ENCODE measurements at places on chromosomes 5 and 9.

DNA sequence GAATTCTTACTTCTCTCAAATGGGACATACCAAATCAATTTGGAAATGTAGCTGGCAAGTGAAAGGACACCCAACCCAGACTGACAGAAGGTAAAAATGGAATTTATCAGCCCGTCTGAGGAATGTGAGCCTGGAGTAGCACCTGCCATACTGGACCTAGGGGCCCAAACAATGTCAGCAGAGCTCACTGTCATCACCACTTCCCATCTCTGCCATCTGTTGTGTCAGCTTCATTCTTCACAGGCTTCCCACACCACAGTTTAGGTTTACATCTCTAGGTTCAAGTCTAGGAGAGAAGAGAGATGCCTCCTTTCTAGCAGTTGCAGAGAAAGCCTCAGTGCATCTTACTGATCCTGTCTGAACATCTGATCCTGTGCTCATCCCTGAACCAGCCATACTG lies 222.4 kb downstream of the DOCK8 start:
- DNase-seq: no peak

DNA sequence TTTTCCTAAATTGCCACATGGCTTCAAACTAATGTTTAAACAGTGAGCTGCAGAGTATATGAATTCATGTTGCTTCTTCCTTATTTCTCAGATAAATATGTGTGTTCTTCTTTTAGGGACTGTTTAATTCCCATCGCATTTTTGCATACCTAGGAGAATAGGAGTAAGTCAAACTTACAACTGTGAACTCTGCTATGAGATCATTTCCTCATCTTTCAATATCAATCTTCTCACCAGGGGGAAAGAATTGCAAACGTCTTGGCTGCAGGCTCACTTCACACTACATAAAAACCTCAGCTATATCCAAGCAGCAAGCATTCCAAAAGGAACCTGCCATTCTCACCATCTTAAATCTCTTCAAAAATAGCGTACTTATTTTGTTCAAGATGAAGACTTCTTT lies 271.0 kb downstream of the DNAH5 start:
- no peak for DNase-seq

DNA sequence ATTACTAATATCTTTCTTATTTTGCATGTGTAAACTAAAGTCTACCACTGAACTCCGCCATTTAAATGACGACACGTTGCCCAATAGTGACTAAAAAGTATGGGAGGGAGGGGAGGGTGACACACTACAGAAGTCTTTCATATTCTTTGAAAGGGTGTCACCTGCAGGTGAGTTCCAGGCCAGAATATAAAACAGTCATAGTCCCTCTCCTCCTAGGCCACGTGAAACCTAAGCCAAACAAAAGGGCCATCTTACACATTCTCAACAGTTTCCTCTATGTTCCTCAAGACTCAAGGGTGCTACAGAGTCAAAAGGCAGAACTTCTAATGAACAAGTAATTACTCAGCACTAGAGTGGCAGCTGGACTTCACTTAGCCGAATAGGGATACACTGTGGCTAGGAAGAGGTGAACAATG lies 6.4 kb downstream of the CEMIP2 start:
- DNase-seq: no peak

GRCh38 chr5:17326600-17327037 lies 109.2 kb downstream of the BASP1 start:
- DNase-seq: no peak

GRCh38 chr5:88675708-88676636 lies 207.0 kb downstream of the MEF2C start:
- DNase-seq: no peak

GRCh38 chr5:133154274-133155075 lies 102.7 kb downstream of the HSPA4 start:
- no peak for DNase-seq

GRCh38 chr5:147321569-147321968 lies 86.7 kb downstream of the STK32A start:
- DNase-seq: no peak

GRCh38 chr5:122877518-122877917 lies 32.1 kb downstream of the SNX24 start:
- DNase-seq: no peak

DNA sequence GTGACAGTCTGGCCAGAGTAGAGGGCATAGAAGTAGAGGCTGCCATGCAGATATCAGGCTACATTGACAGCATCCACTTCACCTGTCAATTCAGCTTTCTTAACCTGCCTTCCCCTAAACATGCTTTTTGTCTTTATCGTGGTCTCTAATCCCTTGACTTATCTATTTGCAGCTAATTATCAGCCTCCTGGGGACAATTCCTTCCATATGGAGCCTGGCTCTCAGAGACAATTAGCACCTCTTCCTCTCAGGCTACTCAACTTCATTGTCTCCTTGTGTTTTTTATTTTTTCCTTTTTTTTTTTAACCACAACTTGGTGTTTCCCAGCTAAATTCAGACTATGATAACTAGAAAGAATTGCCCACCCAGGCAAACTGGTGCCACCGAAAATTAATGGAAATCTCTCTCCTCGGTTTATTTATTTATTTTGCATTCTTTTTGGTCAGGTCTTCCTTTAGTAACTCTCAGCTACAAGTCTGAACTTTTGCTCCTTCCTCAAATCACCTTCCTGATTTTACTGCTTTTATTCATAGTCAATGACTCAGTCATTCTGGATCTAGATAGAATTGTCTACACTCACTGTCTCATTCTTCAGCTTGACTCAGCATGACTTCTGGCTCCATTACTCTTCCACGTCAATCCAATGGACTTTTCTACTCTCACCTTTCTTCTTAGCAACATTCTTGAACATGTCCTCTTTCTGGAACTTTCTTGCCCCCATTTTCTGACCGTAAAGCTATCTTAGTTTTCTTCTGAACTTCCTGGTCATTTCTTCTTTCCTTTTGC lies 63.0 kb upstream of the BASP1 start:
- peak; percentile 22 for DNase-seq

- no peak for DNase-seq
Observed at GRCh38 chr5:87877023-87877422, 391.6 kb downstream of the TMEM161B start.

GRCh38 chr9:124768750-124769548 lies 2.2 kb downstream of the NR6A1 start:
- no peak for DNase-seq

DNA sequence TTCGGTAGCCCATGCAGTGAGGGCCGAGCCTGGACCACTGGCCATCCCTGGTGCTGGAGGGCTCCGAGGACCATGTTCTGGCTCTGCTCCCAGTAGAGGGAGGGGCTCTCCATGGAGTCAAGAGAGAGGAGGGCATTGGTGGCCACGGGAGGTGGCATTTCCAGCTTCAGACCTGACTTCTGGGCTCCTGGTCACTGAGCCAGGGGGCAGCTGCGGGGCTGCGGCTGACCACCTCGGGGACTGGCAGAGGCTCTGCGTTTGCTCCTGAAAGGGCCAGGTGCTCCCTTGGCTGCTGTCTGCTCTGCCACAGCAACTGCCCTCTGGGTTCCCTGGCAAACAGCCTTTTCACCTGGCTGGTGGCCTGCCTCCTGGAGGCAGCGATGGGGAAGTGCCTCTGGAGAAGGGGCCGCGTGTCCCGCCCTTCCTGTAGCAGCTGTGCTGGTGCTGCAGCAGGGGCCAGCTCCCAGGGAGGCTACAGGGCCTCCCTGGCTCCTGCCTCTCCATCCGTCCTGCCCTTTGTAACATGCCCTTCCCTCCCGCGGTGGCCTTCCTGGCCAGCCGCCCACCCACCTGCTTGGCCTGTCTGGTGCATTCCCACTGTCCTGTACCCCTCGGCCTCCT lies 144.6 kb downstream of the CACNA1B start:
- no peak for DNase-seq

- DNase-seq: no peak
Observed at GRCh38 chr9:79817438-79818004, 245.8 kb downstream of the TLE4 start.

GRCh38 chr5:129481161-129481560 lies 21.1 kb downstream of the ADAMTS19 start:
- no peak for DNase-seq

DNA sequence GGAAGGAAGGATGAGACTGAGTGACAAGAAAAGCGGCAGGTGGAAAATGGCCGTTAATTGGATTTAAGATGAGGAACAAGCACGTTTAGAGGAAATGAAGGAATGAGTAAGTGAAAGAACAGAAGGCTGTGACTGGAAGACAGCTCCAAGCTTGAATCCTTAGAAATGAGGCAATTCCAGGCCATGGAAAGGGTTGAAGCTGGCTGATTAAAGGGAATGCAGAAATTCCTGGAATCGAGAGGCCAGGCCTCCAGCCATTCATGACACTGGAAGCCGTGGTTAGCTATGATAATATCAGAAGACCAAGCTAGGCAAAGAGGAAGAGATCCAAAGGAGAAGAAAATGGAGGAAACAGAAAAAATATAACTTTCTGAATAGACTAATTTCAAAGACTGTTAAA lies 84.2 kb downstream of the ARL15 start:
- DNase-seq: no peak

GRCh38 chr5:84057211-84057610 lies 327.5 kb downstream of the EDIL3 start:
- no peak for DNase-seq

DNA sequence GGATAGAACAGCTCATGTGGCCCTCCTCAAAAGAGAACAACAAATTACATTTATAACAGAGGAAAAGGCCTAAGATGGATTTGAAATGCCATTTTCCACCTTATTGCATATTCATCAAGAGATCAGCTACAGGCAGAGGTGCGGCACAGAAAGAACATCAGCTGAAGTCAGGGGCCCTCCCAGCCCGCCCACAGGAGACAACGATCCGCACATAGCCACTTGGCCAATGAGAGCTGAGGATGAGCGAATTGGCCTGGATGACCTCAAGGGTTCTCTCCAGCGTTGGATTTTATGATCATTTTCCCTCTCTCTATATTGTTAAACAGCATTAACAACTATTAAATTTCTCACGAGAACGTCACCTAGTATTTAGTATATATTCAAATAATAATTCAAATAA lies 97.6 kb downstream of the GNAQ start:
- no peak for DNase-seq

DNA sequence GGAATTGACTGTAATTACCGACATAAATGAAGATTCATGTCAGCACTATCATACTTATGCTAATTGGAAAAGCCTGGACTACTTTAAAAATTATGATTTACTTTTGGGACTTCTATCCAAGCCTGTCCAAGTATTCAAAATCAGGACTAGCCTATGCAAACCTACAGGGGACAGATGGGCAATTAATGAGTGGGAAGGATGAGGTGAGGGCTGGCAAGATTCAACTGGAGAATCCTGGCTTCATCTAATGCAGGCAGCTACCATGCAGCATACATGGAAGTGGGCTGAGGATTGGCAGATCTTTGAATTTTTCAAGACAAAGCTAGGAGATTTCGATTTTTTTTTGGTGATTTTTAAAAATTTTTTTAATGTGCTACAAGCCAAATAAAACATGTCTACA lies 532.6 kb downstream of the CSNK1G3 start:
- DNase-seq: no peak

- no peak for DNase-seq
Observed at GRCh38 chr9:2158766-2159430, 143.8 kb downstream of the SMARCA2 start.

DNA sequence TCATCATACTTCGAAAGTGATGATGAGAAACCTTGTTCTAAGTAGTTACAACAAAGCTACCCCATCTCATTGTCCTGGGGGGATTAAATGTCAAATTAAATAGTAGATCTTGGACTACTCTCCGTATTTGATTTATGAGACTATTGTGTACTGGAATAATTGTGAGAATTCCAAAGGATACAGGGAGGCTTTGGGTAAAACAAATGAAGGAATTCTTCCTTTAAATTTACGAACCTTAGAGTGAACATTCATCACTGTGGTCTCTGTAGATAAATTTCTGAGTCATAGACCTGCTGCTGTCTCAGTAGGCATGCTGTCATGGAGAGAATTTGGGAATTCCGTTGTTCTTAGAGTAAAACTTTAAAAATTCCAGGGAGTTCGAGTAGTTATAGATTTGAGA lies 836.2 kb downstream of the DNAH5 start:
- DNase-seq: no peak

DNA sequence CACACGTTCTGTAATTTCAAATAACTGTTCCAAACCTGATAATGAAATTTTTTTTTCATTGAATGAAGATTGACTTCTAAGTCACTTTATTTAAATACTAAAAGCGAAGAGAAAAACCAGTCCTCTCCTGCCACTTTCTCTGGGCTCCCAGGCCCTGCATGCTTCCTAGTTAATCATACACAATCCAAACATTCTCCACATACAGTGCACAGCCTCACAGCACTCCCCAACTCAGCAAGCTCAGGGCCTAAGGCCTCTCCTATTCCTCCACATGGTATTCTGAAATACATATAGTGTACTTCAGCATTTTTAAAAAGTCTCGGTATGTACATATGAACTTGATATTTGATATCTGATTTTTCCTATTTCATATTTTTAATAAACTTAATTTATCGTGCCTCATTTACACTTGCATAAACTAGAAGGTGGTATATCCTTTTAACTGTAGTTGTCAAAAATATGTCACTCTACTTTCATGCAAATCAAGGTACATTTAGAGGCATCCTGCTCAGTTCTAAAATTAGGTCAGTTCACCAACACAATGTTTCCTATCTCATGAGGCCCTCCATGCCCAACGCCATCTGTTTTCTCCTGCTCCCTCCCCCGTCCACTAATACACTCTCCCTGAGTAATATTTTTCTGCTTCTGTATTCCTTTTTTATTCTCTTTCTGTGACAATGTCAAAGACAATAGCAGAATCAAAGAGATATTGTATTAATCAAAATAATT lies 206.7 kb downstream of the ARRDC3 start:
- no peak for DNase-seq

DNA sequence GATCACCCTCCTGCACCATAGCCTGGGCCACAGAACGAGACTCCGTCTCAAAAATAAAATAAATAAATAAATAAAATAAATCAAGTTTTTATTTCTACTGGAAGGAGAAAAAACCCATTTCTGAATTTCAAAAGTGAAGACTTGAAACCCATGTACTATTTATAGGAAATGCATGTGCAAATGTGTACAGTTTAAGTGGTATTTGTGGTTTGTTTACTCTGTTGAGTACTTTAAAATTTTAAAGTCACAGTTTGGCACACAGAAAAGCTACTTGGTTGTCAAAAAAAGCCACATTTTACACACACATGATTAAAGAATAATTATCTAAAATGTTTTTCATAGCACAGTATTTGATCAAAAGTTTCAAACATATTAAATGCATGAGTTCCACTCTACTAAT lies 43.6 kb downstream of the NR3C1 start:
- no peak for DNase-seq

- peak; percentile 88 for DNase-seq
Observed at GRCh38 chr5:173764332-173765028, 123.7 kb upstream of the CPEB4 start.

GRCh38 chr9:98944057-98944733 lies 488 bp downstream of the COL15A1 start:
- no peak for DNase-seq

DNA sequence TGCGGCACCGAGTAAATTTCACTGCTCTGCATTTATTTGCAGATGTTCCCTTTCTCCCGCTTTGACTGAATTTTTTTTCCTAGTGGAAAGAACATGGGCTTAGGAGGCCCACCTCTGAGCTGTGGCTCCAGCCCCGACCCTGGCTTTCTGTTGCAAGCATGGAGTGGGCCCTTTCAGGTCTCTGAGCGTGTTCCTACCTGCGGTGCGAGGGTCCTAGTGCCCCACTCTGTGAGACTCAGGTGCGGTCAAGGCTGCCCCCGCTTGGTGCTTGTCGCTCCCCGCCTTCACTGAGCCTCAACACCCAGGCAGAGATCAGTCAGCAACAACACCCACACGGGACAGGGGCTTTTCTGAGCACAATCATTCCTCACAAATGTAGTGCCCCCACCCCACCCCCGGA lies 32.0 kb downstream of the SLC6A3 start:
- no peak for DNase-seq

- DNase-seq: no peak
Observed at GRCh38 chr5:10538103-10538788, 25.6 kb upstream of the ANKRD33B start.
